Right lung (tissue), 10 donors: ENCODE measurements at places on chromosomes 11 and 22. TPM values are rescaled to one million over a fixed set of nuclear protein-coding genes. Genes with fewer than 3 reads are reported as not detected.
A peak's percentile ranks its signal among the peaks of the same experiment; 100 is the strongest.

GRCh38 chr11:65415499-65416340 is 6.9 kb upstream of the NEAT1 start:
- no peak for DNase-seq

F2 gene
- polyA plus RNA-seq: not detected

GRCh38 chr11:94788396-94788795 is 20.2 kb downstream of the AMOTL1 start:
- DNase-seq: no peak

- no peak for DNase-seq
These were observed 7.6 kb downstream of the PLEKHB1 start for GRCh38 chr11:73653996-73654395.

- no peak for DNase-seq
These were observed 88.4 kb upstream of the FGF3 start for GRCh38 chr11:69907611-69908010.

- DNase-seq: peak; percentile 14
These were observed 63.7 kb downstream of the RAB30 start for GRCh38 chr11:83007909-83008580.

GRCh38 chr11:20754933-20755332 is 85.5 kb downstream of the NELL1 start:
- DNase-seq: no peak

DNA sequence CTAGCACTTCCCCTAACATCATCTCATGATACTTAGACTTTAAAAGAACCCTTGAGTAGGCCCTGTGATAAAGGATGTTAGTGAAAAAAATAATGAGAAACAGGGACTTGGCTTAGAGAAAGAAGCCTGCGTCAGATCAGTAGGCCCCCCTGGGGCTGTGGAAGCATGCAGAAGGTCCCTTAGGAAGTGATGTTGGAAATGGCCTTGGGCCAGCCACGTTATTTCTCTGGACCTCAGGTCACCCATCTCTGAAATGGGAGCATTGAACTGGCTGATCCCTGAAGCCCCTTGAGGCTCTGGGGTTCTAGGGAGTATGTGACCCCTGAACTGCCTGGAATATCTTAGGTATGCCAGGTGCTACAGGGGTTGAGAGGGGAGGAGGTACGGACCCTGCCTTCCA is 40.2 kb downstream of the MCM5 start:
- no peak for DNase-seq

DNA sequence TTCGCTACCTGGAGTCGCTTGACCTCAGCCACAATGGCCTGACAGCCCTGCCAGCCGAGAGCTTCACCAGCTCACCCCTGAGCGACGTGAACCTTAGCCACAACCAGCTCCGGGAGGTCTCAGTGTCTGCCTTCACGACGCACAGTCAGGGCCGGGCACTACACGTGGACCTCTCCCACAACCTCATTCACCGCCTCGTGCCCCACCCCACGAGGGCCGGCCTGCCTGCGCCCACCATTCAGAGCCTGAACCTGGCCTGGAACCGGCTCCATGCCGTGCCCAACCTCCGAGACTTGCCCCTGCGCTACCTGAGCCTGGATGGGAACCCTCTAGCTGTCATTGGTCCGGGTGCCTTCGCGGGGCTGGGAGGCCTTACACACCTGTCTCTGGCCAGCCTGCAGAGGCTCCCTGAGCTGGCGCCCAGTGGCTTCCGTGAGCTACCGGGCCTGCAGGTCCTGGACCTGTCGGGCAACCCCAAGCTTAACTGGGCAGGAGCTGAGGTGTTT is 12.8 kb downstream of the TSKU start:
- no peak for DNase-seq

- DNase-seq: no peak
These were observed 44.3 kb downstream of the SCGB1A1 start for GRCh38 chr11:62463121-62463542.

CCDC15 gene
- 4.4 TPM for polyA plus RNA-seq

C1QTNF4 gene
- 8.1 TPM for polyA plus RNA-seq

GRCh38 chr11:93396316-93396715 is 65.8 kb downstream of the DEUP1 start:
- DNase-seq: no peak

DNA sequence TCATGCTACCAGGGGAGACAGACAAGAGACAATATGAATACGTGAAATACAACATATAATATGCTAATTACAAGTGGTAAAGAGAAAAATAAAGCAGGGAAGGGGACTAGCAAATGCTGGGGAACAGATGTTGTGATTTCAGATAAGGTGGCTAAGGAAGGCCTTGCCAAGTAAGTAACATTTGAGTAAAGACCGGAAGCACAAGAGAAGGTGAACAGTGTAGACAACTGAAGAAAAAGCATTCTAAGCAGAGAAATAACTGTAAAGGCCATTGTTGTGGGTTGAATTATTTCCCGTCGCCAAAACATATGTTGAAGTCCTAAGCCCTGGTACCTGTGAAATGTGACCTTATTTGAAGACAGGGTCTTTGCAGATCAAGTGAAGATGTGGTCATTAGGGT is 63.7 kb upstream of the EED start:
- DNase-seq: no peak
